Right forelimb (tissue), 1 donor: ENCODE measurements at places on chromosomes 4 and X.
A peak's percentile ranks its signal among the peaks of the same experiment; 100 is the strongest.

- DNase-seq, result no peak
These were observed 9.3 kb upstream of the SMIM20 start for GRCh38 chr4:25904748-25905082.

GRCh38 chr4:5609306-5610007 lies 98.9 kb downstream of the EVC2 start:
- DNase-seq, result no peak

DNA sequence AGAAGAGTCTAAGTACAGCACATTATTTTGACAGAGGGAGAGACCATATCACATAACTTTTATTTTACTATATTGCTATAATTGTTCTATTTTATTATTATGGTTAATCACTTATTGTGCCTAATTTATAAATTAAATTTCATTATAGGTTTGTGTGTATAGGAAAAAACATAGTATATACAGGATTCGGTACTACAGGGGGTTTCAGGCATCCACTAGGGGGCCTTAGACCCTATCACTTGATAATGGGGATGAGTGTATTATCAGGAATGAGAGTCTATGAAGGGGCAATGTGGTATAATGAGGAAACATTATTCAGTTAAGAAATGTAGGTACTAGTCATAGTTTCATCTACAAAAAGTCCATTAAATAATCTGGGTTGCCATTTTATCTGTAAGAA lies 833.1 kb downstream of the C4orf33 start:
- DNase-seq, result no peak

GRCh38 chrX:9342561-9343051 lies 122.3 kb upstream of the TBL1X start:
- DNase-seq, result peak; percentile 83

- DNase-seq, result no peak
These were observed 155.9 kb upstream of the MAOA start for GRCh38 chrX:43500246-43500645.

DNA sequence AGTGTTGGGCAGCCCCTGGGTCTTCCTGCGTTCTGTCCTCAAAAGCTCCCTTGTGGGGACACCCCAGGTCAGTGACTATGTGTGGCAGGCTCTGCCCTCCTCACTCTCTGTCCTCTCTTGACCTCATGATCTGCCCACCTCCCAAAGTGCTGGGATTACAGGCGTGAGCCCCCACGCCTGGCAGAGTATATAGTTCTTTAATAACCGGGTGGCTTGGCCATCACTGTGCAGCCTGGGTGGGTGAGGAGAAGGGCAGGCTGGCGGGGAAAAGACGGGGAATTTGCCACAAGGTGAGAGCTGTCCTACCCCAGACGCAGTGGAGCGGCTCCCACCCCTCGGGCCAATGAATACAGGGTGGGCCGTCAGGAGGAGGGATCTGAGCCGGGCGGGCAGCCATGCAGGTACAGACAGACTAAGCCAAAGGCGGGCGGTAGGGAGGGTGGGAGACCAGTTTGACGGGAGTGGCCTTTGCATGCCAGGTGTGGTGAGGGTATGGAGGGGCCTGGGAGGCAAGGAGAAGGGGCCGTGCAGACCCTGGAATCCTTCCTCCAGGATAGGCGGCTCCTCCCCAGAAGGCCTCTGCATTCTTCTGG lies 2.5 kb downstream of the SH3BP2 start:
- DNase-seq, result peak; percentile 39

- DNase-seq, result peak; percentile 57
These were observed 36.9 kb upstream of the ATOH1 start for GRCh38 chr4:93791570-93792195.

GRCh38 chrX:20224814-20225487 lies 41.8 kb downstream of the RPS6KA3 start:
- no peak for DNase-seq

GRCh38 chr4:41202820-41203568 lies 11.3 kb downstream of the APBB2 start:
- DNase-seq, result no peak

DNA sequence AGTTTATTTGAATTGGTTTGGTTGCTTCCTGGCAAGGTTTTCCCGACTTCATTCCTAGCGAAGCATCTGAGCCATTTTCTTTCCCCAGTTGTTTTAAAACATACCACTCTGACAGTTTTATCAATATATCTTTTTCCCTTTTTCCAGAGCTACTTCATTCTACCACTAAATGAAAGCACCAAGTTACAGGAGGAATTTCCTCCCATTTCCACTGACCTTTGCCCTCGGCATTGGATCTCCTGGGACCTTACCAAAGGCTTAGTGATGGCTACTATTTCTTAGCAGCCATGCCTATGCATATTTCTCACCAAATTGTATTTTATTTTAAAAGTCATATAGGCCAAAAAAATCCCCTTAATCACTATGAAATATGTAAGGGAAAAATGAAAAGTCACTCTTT lies 150.5 kb downstream of the ZNF330 start:
- no peak for DNase-seq

DNA sequence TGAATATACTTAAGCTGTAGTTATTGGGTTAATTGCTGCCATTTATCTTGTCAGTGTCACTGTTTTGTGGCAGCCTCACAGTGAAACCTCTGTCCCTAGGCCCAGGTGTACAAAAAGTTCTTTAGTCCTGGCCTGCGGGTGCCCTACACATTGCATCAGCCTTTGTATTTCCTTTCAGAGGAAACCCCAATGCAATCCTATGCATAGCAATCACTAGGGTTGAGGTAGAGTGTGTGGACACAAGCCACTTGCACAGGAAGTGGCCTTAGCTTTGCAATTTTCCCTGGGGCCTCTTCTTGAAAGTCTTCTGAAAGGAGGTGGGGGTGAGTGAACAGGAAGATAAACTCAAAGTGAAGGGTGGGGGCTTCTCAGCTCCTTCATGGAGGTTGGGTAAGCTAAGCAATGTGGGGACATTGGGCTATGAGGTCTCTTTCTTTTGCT lies 27.8 kb downstream of the VSIG4 start:
- DNase-seq, result no peak

DNA sequence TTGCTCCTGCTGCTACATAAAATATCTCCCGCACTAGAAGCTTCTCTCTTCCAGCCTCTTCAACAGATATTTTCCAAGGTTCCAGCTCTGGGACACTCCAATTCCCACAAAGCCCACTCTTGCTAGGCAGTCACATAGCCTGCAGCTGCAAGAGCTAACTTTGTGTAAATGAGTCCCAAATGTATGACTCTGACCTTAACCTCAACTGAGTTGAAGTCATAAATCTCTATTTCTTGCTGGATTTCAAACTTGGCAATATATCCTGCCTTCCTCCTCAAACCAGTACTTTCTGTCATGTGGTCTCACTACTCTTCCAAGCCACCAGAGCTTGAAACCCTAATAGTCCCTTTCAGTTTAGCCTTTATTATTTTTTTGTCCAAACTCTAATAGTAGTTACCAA lies 315.4 kb upstream of the GRIA3 start:
- DNase-seq, result no peak

GRCh38 chrX:95974096-95974470 lies 710.6 kb upstream of the DIAPH2 start:
- no peak for DNase-seq

GRCh38 chr4:68871809-68872642 lies 56.2 kb downstream of the UGT2B10 start:
- no peak for DNase-seq

DNA sequence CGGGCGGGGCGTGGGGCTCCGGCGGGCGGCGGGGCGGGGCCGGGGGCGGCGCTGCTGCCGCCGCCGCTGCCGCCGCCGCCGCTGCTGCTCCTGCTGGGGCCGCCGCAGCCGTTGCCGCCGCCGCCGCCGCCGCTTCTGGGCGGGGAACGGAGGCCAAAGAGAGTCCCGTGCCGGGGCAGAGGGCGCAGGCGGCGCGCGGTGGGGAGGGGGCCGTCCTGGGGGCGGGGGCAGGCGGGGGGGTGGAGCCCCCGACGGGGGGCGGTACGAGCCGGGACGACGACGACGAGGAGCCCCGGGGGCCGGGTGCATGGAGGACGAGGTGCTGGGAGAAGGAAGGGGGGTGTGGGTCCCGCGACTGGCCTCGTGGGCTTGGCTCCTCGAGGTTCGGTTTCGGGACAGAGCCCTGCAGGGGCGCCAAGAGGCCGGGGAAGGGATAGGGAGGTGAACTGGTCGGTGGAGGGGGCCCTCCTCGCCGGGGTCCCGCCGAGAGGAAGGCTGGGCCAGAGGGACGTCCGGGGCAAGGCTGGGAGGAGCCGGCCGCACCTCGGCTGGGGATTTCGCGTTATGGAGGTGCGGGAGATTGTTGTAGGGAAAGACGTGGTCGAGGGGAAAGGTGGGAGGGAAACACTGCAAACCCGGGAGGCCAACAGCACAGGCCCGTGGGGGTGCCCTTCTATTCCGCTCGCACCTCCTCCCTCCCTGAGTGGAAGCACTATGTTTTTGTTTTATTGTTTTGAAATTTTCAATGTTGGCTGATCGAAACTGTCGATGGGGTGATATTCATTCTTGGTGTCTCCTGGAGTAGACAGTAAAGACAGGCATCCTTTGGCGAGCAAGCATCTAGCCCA lies 1.9 kb downstream of the BCORL1 start:
- DNase-seq, result peak; percentile 59

GRCh38 chrX:150362599-150363481 lies at the start of gene MAMLD1:
TSS of gene MAMLD1 (plus strand) at chrX:150363317. CDS start at chrX:150445517, 82,200 bp downstream.
- peak; percentile 75 for DNase-seq

DNA sequence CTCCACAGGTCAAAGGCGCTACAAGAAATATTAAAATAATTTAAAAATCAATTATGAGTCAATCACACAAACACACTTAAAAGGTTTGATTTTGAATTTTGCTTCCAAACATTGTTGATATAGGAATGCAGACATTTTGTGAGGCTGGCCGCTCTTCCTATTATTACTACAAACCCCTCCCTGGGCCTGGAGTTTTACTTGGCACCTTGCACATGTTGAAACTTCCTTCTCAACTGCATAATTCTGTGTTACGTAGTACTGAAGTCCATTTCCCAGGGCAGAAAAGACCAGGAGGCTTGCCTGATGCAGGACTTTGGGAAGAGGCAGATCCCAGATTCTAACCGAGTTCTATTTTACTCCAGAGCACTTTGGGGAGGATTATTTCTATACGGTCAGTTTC lies 71.5 kb downstream of the CYTL1 start:
- DNase-seq, result no peak

- DNase-seq, result peak; percentile 39
These were observed 88.2 kb upstream of the USP9X start for GRCh38 chrX:40996886-40997530.

- DNase-seq, result no peak
These were observed 40.4 kb downstream of the CPLX1 start for GRCh38 chr4:785332-786073.

DNA sequence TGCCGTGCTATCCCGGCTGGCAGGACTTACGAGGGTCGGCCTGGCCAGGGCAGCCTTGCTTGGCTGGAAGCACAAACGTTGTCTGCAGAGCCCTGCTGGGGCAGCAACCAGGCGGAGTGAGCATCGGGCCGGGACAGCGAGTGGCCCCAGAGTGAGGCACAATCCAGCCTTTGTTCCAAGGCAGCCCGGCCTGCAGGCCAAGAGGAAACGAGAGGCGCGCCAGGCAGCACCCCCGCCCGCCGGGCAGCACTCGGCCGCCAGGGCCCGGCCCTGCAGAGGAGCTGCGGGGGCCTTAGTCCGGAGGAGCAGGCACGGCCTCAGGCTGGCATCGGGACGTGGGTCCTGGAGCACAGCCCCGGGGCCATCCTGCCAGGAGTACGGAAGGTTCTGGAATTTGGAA lies 24.1 kb downstream of the FGFRL1 start:
- no peak for DNase-seq

- no peak for DNase-seq
These were observed 38.9 kb downstream of the PRIMPOL start for GRCh38 chr4:184688447-184688846.

DNA sequence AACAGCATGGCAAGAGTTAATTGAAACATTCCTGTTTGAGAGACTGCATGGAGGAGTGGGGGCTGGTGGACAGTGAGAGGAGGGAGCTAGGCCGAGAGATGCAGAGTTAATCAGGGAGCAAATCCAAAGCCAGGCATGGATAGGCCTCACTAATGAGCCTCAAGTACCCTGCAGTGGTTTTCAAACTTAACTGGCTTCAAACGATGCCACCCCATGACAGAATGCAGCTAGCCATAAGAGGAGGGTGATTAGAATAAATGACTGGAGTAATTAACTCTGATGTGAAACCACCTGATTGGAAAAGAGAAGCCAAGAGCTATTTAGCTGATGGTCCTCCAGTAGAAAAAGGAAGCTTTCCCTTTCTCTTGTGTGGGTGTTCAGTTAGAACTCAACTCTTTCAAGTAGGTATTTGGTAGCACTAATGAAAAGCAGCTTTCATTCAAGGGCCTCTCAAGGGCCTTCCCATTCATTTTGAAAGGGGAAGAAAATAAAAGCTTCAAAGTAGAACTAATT lies 215.4 kb upstream of the MAB21L2 start:
- no peak for DNase-seq

GRCh38 chr4:114558446-114559020 lies 40.1 kb upstream of the UGT8 start:
- no peak for DNase-seq

DNA sequence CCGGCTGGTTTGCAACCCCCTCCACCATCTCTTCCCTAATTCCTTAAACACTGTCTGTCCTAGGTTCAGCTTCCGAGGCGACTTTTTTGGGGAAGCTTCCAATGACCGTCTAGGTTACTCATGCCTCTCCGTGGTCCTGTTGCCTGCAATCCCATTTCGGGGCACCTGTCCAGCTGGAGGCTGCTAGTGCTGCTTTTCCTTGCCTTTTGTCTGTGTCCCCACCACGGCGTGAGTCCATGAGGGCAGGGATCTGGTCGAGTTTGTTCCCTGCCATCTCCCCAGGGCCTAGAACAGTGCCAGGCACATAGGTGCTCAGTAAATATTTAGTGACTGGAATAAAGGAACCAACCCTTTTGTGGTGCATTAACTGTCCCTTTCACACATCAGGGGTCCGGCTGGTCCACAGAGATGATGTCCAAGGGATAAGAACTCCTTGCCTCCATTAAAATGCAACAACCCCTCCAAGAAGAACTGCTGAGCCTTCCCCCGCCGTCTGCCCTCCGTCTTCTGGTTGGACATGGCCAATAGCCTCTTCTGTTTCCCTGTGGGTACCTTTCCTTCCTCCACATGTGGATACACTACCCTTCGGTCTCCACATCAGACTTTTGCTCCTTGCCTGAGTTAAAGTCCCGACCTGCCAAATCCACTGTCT lies 5.7 kb upstream of the SORCS2 start:
- peak; percentile 37 for DNase-seq

- DNase-seq, result no peak
These were observed 253.7 kb downstream of the CENPC start for GRCh38 chr4:67291644-67292043.

DNA sequence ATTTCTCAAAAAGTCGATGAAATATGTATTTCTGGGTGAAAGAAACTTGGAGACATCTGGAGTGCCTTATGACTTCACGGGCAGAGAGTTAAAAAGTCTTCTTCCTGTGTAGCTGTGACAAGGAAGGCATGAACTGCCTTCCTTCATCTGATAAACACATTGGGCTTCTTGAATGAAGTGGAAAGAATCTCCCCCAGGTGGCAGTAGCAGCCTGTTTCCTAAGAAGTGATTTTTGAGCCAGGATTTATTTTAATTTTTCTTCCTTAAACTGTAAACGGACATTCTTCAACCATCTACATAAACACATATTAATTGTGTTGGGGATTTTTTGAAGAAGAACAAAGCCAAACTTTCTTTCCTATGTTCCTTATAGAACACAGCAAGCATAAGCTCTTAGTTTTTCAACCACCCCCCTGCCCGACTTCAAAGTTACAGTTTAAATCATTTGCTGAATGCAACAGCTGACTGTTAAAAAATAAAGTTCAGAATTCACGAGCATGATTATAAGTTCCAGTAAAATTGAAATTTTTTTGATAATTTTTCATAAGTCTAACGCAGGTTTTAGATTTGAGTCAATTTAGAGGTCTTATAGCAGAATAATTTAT lies 980 bp upstream of the GIMD1 start:
- peak; percentile 58 for DNase-seq
